ENCODE measurements at places on chromosomes 1 and 21. TPM values are rescaled to one million over a fixed set of nuclear protein-coding genes. Genes with fewer than 3 reads are reported as not detected.

The MIXL1 gene
- total RNA-seq: not detected

The SPRR2B gene
- total RNA-seq: not detected

The OR6K3 gene
- total RNA-seq: not detected

The BTBD19 gene
- total RNA-seq: 27.5 TPM

The KRTAP13-2 gene
- not detected for total RNA-seq

The CDC7 gene
- total RNA-seq: 2.7 TPM

The RUNX3 gene
- 424 TPM for total RNA-seq

The FAM72D gene
- total RNA-seq: not detected

The VHLL gene
- total RNA-seq: not detected

The RHBG gene
- total RNA-seq: not detected

The TMEM82 gene
- not detected for total RNA-seq

The AMIGO1 gene
- total RNA-seq: 9.6 TPM

The IFNLR1 gene
- total RNA-seq: 5.6 TPM

The SIM2 gene
- not detected for total RNA-seq
